ENCODE measurements at places on chromosomes 16 and 17.
A peak's percentile ranks its signal among the peaks of the same experiment; 100 is the strongest.

DNA sequence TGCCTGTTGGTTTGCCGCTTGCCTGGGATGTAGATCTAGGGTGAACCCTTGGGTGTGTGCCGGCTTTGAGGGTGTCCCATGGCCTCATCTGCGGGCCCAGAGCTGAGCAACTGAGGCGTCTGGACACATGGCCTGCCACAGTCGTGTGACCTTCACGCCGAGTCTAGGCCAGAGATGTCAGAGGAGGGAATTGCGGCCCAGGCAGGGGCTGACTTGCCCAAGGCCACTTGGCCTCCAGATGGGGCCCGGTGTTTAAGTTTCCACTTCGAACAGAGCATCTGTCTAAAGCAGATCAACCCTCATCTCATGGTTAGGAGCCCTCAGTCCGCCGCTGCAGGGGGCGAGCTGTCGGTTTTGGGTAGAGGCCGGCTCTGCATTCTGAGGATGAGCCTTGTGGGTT, 28.0 kb upstream of the FOXK2 start:
- DNase-seq: no peak

GRCh38 chr17:76189247-76189646, 48.2 kb upstream of the FOXJ1 start:
- DNase-seq: no peak

DNA sequence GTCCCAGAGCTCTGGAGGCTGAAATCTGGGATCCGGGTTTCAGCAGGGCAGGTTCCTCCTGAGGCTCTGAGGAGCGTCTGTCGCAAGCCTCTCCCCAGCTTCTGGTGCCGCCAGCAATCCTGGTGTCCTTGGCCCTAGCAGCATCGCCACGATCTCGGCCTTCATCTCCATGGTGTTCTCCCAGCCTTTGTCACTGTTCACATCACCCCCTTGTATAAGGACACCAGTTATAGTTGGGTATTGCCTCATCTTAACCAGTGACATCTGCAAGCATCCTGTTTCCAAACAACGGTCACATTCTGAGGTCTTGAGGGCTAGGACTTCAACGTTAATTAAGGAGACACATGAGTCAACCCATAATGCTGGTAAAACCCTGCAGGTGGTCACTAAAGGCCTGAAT, 2.8 kb upstream of the PPP1R27 start:
- peak; percentile 69 for DNase-seq

- DNase-seq: no peak
Observed at GRCh38 chr17:37830151-37830993, 85.5 kb upstream of the HNF1B start.

- no peak for DNase-seq
Observed at GRCh38 chr17:6969323-6969726, 26.5 kb upstream of the ALOX12 start.

DNA sequence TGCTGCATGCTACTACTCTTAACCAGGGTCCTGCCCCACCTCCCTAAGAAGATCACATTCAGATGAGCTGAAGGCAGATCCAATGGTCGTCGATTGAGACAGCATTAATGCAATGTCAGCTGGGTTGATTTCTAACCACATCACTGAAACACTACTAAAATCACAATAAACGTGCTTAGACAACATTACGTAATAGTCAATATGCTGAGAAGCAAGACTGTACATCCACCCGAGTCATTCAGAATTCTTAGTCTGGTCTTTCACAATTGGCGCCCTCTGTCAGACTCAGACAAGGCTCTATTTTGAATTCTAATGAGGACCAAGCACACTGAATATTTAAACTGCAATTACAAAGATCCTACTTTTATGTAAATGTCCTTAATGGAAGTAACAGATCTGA, 205.2 kb downstream of the STX8 start:
- DNase-seq: no peak
